ENCODE measurements at places on chromosomes 1 and 21.
A peak's percentile ranks its signal among the peaks of the same experiment; 100 is the strongest.

- no peak for ATAC-seq
Observed at GRCh38 chr1:27026621-27027574, 14.2 kb upstream of the TENT5B start.

- ATAC-seq, result no peak
Observed at GRCh38 chr1:186481303-186481888, 20.5 kb upstream of the PDC start.

- ATAC-seq, result no peak
Observed at GRCh38 chr1:160237558-160237957, 24.8 kb downstream of the DCAF8 start.

- ATAC-seq, result no peak
Observed at GRCh38 chr1:76252431-76252830, 177.9 kb downstream of the ST6GALNAC3 start.

DNA sequence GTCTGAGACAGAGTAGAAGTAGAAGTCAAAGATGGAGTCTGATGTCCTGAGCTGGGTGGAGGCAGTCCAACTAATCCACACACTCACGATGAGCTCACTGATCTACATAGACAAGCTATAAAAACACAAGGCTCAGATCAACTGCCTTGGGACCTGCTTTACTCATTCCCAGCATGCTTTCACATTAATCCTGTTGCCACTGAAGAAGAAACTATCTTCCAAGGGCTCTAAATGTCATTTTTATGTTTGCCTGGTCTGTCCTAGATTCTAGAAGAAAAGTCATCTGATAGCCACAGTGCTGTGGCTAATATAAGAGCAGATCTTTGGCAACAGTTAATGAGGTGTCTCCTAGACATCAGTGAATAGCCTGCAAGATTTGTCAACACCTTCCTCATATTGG is 522.7 kb downstream of the NUF2 start:
- ATAC-seq, result no peak

GRCh38 chr1:22500471-22500870 is 48.8 kb downstream of the ZBTB40 start:
- ATAC-seq, result no peak

- ATAC-seq, result no peak
Observed at GRCh38 chr1:64516803-64517568, 47.1 kb downstream of the CACHD1 start.

- ATAC-seq, result no peak
Observed at GRCh38 chr1:9079988-9080704, 10.7 kb upstream of the SLC2A5 start.

DNA sequence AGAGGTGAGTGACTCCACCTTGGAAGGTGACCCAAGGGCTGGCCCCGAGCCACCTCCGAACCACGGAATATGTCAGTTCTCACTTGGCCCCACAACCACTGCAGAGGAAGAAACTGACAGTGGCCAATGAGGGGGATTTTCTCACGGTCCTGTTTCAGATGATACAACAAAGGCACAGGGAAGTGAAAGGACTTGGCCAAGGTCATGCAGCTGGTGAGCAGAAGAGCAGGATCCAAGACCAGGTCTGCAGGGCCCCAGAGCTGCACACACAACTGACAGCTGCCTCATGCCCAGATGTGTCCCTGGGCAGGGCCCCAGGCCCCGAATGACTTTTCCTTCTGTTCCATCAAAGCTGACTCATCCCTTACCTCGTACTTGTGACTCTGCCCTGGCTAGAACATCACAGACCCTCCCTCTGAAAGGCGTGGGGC is 25.8 kb upstream of the EVA1B start:
- peak; percentile 92 for ATAC-seq

GRCh38 chr1:238409932-238410331 is 519.2 kb upstream of the ZP4 start:
- no peak for ATAC-seq

- ATAC-seq, result no peak
Observed at GRCh38 chr1:246797597-246797996, 73.4 kb downstream of the SCCPDH start.

- ATAC-seq, result no peak
Observed at GRCh38 chr1:155004352-155005075, 1.9 kb downstream of the ZBTB7B start.

- ATAC-seq, result no peak
Observed at GRCh38 chr1:91948097-91948496, 1.1 kb upstream of the BRDT start.

DNA sequence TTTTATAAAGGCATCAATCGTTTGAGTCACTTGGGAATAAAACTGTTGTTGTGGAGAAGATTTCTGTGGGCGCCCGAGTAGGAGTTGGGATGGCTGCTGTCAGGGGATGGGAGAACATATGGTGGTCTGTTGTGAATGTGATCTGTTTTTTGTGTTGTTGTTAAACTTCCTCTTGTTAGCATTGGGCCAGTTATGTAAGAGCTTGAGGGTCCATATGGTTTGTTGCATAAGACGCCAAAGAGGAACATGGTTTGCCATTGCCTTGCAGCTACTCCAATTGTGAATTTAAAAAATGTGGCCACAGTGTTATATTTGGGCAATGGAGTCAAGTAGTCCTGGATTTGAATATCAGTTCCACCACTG is 136.1 kb upstream of the JUN start:
- ATAC-seq, result no peak

- ATAC-seq, result no peak
Observed at GRCh38 chr21:38824124-38824822, 18.5 kb downstream of the ETS2 start.

DNA sequence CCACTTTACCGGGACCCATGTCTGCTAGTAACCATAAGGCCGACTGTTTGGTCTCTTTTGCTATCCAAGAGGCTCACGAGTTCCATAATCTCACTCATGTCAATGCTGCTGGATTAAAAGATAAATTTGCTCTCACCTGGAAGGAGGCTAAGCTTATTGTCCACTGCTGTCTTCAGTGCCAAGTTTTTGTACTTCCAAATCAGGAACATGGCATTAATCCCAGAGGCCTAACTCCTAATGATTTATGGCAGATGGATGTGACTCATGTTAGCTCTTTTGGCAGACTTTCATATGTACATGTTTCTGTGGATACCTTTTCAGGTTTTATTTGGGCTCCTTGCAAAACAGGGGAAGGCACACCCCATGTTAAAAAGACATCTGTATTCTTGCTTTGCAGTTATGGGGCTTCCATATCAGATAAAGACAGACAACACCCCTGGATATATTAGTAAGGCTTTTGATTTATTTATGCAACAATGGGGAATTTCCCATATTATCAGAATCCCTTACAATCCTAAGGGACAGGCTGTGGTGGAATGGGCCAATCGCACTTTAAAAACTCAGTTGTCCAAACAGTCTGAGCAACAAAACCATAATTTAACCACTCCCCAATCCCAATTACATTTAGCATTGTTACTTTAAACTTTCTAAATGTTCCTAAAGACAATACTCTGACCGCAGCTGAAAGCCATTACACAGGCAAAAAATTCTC is 162.7 kb downstream of the IER5 start:
- ATAC-seq, result no peak

- ATAC-seq, result peak; percentile 57
Observed at GRCh38 chr1:205568469-205569361, 63.1 kb downstream of the ELK4 start.

GRCh38 chr21:26041431-26042180 is 129.0 kb downstream of the APP start:
- no peak for ATAC-seq

DNA sequence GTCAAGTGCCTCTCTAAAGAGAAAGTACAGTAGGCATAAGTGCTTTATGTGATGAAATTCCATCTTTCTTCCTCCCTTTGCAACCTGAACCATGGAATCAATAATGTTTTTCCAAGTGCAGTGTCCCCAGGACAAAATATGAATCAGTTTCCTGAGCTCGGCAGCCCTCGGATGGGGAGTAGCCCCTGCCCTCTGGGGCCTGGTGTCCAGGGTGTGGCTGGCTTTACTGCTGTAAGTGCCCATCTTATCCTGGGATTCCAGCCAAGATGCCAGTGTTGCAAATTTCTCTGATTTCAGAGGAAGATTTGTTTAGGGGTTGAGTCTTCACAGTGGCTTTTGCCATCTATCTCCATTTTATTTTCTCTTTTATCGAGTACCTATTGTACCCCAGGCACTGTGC is 40.5 kb upstream of the SRP9 start:
- ATAC-seq, result no peak

GRCh38 chr1:56189946-56190805 is 389.2 kb downstream of the PLPP3 start:
- ATAC-seq, result no peak

GRCh38 chr1:70290218-70290617 is 64.3 kb downstream of the ANKRD13C start:
- no peak for ATAC-seq

DNA sequence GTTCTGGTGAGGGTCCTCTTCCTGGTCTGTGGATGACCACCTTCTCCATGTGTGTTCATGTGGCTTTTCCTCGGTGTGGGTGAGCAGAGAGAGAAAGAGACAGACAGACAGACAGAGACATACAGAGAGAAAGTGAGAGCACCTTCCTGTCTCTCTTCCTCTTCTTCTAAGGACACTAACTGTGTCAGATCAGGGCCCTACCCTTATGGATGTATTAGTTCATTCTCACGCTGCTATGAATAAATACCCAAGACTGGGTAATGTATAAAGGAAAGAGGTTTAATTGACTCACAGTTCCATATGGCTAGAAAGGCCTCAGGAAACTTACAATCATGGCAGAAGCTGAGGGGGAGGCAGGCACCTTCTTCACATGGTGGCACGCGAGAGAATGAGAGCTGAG is 131.5 kb upstream of the ZNF648 start:
- ATAC-seq, result no peak

- ATAC-seq, result no peak
Observed at GRCh38 chr1:172653015-172653709, 5.7 kb upstream of the FASLG start.

DNA sequence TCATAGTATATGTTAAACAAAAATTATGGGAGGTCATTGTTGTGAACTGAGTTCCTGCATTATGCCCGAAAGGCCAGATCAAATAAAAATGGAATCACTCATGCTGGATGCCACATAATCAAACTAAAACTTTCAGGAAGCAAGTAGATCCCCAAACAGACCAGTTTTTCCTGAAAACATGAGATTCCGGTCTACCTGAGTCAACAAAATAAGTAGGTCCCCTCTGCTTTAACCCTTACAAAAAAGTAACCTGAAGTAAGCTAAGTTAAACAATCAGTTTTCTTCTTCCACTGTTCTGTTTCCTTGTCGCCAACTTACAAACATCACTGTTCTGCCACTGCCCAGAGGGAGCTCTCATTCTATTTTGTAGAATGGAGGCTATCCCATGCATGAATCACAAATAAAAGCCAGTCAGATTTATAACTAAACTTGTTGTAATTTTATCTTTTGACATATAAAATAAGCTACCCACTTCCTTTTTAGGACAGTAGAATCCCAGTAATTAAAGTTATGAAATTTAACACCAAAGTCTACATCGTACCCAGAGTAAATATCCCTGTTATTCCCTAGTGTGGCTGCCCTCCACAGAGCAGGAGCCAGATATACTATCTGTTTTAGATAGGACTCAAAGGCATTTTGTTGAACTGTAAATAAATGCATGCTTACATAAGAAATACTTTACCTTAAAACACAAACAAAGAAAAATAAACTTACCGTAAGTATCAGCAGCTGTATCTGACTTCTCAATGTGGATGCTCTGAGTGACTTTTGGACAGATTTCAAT is 149.4 kb downstream of the TIAM1 start:
- no peak for ATAC-seq

- ATAC-seq, result peak; percentile 29
Observed at GRCh38 chr1:155979597-155980343, 1.4 kb upstream of the ARHGEF2 start.

DNA sequence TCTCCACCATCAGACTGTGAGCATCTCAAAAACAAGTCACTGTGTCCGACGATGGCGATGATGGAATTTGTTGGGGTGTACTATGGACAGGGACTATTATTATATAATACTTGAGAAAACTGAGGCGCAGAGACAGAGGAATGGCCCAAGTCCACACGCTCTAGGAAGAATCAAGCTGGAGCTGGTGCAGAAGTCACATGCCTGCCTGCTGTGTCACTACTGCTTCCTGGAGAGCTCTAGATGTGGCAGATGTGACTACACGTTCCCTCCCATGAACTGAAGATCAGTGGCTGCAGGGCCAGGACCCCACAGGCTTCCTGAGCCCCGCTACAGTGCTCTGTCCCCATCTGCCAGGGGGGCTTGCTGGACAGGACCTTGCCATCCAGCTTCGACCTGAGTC is 56.9 kb downstream of the TRABD2B start:
- no peak for ATAC-seq

DNA sequence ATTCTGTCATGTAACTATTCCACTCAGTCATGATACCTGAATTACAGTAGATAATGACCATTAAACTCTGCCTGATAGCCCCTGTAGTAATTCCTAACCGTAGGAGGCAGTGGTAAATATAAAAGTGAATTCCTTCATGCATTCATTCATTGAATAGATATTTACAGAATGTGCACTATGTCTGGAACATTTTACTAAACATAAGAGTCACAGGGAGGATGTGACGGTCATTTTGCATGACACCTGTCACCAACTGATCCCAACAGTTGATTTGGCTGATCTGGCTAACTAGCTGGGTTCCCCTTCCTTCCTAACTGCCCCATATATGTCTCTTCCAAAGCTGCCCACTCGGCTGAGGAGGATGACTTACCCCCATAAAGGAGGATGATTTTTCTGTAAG is 2.2 kb upstream of the RNPC3 start:
- no peak for ATAC-seq

- no peak for ATAC-seq
Observed at GRCh38 chr1:180343921-180344769, 114.1 kb downstream of the LHX4 start.

DNA sequence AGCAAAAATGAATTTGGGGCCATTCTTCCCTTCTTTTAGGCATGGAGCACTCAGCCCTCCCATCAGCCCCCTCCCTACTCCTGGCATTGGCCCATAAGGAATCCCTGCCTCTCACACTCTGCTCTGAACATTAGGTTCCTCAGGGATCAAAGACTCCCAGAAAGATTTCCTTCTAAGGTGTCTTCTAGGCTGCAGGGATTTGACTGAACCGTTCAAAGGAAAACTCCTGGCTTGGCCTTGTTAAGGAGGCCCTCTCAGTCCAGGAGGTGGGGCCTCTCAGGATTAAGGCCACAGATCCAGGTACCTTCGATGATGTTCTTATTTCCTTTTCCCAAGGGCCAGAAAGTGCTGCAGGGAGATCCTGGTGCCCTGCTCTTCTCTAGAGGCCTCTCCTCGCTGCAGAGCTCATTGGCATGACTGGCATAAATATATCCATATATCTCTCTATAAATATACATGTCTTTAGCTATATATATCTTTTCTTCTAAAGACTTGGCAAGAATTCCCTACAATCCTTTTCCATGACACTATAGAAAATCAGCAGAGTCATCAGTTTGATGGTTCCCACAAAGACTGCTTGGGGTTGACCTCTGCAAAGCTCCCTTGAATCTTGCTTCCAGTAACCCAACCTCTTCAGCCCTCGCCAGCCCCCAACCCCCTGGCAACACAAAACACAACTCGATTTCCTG is 59.1 kb downstream of the PLXNA2 start:
- no peak for ATAC-seq

DNA sequence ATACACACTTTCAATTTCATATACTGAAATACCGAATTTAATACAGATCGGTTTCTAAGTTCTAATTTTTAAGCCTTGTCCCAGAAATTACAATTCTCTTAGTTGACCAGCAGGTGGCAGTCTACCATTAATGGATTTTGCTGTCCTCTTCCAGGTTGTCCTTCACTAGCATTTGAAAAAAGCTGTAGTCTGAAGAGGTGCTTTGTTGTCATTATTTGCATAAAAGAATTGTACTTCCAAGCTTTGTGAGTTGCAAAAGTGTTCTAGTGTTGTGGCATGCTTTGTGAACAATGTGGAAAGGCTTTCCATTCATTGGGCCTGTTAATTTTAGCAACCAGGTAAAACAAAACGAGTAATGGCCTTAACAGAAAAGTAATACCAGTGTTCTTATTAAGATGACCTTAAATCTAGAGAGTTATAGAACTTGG is 193.6 kb downstream of the RPS6KC1 start:
- ATAC-seq, result no peak
